Hypothalamus (tissue), 51 donors: ENCODE measurements at places on chromosomes 3 and 15.

- no peak for DNase-seq
These were observed 608 bp downstream of the SCN5A start for GRCh38 chr3:38648659-38649499.

GRCh38 chr3:10561162-10561945, 56.0 kb upstream of the ATP2B2 start:
- no peak for DNase-seq

- DNase-seq = no peak
These were observed 127.6 kb upstream of the TMCO5A start for GRCh38 chr15:37806808-37807207.

DNA sequence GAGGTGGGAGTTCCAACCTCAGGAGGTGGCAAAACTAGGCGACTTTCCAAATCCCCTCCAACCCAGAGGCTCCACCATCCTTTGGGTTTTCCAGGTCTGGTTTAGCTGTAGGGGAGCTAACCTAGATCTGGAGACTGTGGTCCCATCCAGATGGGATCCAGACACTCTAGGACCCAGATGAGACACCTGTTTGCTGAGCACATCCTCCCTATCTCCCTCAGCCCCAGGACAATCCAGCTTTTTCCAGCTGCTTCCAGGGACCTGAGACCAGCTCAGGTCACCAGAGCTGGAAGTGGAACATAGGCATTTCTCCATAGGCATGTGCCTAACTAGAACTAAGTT, 18.2 kb downstream of the CRTAP start:
- DNase-seq = no peak

DNA sequence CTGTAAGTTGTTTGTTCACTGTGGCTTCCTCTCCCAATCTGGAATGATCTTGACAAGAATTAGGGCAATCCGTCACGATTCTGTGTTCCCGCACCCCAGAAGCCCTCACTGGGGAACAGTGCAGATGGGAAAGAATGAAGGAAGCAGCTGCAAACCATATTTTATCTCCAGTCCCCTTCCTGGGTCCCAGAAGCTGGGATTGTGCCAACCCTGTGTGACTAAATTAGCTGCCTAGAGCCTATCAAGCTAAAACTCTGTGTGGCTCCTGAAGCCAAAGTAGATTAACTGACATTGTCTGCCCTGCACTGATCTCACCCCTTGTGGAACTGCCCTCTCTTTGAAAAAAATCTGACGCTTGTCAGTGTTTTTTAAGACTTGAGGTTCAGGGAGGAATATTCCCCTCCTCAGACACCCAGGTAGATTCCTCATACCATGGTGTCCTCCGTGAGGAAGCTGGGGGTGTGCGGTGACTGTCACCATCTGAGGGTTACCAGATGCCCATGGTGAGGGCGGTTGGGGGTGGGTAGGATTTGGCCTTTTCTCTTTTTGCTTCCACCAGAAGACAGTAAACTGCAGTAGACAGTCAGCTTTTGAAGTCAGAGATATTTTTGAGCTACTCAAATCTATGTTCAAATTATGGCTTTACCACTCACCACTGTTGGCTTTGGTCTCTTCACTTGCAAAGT, 358.3 kb upstream of the TPM1 start:
- DNase-seq = no peak

DNA sequence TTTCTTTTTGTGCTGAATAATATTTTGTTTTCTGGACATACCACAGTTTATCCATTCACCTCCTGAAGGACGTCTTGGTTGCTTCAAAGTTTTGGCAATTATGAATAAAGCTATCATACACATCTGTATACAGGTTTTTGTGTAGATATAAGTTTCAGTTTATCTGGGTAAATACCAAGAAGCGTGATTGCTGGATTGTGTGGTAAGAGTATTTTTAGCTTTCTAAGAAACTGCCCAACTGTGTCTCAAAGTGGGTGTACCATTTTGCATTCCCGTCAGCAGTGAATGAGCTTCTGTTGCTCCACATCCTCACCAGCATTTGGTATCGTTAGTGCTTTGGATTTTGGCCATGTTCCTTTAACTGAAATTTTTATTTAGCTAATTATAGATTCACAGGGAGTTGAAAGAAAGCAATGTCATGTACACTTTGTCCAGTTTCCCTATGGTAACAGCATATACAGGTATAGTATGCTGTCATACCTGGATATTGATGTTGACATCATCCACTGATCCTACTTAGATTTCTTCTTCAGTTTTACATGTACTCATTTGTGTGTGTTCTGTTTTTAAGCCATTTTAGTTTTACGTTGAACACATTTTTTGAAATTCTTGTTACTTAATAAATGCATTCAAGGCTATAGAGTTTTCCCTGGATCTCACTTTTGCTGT, 11.9 kb downstream of the ARID3B start:
- DNase-seq = no peak

DNA sequence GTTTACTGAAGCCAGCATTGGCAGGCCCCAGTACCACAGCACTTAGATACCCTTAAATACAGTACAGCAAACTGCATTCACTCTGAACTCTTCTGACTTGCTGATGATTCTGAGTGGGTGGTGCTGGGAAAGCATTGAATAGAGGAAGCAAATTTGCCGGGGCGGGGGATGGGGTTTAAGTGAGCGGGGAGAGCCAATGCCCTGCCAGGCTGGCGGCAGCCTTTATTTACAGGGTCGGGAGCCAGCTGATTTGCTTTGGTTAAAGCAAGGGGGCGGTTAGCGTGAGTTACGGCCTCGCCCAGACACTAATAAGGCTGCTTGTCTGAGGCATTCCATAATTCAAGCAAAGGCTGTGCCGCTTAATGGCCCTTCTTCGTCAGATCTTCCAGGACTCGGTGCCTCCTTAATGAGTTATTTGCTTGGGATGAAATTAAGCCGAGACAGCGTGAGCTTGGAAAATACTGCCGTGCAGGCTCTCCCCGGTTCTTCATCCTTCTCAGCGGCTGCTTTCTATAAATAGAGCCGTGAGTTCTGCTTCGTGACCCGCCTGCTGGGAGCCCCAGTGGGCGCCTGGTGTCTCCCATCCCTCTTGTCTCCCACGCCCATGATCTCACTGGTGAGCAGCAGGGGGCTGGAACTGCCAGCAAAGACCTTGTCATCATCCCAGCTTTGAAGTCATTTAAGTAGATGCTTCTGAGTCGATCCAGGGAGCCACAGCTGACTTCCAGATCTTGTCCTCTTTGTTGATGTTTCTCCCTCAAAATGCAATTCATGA, 25.8 kb downstream of the SPSB4 start:
- no peak for DNase-seq

DNA sequence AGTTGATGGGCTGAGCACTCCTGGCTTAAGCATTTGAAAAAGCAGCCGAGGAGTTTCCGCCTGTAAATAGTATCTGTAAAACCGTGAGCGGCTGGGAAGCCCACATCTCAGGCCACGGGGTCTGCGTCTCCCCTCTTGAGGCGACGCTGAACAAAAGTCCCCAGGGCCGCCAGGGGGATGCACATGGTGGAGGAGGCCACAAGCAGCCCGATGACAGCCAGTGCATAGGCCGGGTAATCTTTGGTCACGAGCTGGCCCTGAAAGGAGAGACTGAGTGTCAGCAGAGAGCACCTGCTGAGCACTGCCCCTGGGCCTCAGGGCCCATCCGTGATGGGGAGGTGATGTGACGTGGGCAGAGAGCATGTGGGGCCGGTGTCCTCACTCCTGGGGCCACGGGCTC, 37.5 kb downstream of the SLC6A20 start:
- DNase-seq = no peak

DNA sequence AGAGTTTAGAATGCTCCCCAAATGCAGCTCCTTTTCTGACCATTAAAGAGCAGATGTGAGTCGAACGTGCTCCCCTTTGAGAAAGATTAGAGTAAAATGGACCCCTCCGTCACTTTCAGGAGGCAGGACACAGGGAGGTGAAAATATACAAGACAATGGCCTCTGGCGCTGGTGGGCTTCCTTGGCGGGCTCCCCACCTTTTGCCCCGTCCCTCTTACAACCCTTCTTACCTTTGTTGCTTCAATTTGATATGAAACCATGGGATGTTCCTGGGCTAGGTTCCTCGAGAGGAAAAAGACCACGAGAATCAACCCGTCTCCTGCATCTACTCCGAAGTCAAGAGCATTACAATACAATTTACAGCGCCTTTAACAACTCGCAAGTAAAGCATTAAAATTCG, 214.2 kb downstream of the MEIS2 start:
- DNase-seq = no peak

GRCh38 chr3:15612001-15612400, 10.5 kb downstream of the BTD start:
- DNase-seq = no peak

DNA sequence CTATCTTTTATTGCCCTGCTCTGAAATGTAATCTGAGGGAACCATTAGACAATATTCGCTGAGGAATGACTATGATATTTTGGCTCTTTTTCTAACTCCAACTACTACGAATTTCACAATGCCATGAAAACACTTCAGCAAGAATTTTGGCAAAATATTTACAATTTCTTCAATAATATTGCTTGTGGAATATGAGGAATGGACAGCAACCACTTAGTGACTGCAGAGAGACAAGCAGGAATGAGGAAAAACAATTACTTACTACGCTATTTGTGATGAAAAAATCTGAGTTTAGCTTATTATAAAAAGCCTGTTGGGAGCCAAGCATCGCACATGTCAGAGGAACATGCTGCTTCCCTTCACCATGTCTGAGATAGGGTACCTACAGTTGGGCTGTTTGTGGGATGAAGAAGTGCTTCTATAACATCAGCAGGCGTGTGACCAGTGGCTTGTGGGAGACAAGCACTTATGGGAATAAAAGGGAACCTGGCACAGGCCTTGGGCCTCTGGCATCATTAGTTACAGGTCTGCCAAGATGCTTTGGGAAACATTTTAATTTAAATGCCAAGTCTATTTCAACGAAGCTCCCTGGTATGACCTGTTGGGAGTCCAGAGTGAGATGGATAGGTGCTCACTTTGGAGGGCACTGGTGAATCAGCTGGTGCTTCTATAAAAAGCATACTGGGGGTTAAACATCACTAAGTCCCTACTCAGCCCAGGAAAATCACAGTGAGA, 2.7 kb upstream of the PLCL2 start:
- DNase-seq = no peak

- no peak for DNase-seq
These were observed 251.7 kb downstream of the THSD4 start for GRCh38 chr15:71366926-71367325.

DNA sequence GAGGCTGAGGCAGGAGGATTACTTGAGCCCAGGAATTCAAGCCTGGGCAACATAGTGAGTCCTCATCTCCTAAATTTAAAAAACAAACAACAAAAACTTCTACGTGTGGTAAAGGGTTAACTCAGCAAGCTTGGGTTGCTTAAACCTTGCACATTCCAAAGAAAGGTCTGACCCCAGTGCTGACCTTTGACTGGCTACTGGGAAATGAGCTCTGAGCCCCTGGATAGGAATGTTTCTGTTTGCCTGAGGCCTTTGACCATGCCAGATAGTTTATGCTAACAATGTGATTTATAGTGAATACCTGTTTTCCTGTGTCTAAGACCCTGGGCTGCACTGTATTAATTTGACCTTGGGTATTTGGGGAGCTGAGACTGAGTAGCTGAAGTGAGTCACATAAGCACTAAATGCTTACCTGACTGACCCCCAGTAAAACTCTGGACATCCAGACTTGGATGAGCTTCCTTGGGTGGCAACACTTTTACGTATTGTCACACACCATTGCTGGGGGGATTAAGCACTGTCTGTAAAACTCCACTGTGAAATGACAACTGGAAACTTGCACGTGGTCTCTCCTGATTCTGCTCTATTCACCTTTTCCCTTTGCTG, 20.7 kb downstream of the TCAIM start:
- no peak for DNase-seq

GRCh38 chr3:16437640-16438039, 75.9 kb downstream of the RFTN1 start:
- DNase-seq = no peak

DNA sequence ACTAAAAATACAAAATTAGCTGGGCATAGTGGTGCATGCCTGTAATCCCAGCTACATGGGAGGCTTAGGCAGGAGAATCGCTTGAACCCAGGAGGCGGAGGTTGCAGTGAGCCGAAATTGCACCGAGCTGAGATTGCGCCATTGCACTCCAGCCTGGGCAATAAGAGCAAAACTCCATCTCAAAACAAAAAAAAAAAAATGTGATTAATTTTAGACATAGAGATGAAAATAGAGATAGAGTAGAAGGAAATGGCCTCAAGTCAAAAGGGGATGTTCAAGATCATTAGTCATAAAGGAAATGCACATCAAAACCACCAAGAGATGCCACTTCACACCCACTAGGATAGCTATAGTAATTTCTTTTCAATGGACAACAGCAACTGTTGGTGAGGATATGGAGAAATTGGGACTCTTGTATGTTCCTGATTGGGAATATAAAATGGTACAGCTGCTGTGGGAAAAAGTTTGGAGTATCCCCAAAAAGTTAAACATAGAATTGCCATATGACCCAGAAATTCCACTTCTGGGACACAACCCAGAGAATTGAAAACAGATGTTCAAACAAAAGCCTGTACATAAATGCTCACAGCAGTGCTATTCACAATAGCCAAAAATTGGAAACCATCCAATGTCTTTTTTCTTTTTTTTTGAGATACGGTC, 55.4 kb downstream of the ABHD2 start:
- DNase-seq = no peak

DNA sequence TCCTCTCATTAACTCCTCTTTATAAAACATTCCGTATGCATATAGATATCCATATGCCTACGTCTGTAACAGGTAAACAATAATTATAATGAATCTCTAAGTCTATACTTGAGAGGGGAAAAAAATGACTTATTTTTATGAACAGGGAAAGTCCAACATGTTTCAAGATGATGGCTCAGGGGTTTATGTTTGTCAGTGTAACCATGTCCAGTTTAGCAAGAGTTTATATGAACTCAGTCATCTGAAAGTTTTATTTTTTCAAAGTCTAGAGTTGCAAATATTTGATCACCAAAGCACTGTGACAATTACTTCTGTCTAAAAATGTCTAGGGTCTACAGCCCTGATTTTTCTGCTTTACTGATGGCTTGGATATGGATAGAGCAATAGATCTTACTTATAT, 559.4 kb upstream of the KCNMB2 start:
- no peak for DNase-seq

DNA sequence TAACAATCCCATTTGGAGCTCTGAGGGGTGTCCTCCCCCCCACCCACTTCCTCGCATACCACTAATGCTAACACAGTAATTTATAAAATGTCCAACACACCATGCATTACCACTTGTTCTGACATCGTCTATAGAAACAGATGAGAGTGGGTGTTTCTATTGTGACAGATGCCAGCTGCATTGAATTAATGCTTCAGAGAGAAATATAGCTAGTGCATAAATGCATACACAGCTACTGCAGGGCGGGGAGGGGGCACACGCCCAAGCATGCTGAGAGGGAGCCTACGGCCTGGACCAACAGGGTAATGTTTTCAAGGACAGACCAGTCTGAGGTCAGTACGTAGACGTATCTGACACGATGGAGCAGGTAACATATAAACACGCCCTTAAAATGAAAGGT, 106.0 kb upstream of the FEZF2 start:
- no peak for DNase-seq

GRCh38 chr3:151864423-151865101, 8.9 kb upstream of the SUCNR1 start:
- no peak for DNase-seq

DNA sequence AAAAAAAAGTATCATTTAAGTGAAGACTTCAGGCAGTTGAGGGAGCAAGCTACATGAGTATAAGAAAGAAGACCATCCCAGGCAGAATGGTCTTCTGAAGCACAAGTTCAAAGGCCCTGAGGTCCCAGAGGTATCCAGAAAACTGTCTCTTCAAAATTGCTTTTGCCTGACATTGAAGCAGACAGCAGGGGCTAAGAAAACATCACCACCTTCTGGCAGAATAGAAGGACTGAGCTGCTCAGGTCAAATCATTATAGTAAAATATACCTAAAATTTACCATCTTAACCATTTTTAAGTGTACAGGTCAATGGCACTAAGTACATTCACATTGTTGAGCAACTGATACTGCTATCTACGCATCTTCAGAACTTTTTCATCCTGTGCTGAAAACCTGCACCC, 16.4 kb downstream of the GPR160 start:
- DNase-seq = no peak
